ENCODE measurements at places on chromosomes 5 and 9.

DNA sequence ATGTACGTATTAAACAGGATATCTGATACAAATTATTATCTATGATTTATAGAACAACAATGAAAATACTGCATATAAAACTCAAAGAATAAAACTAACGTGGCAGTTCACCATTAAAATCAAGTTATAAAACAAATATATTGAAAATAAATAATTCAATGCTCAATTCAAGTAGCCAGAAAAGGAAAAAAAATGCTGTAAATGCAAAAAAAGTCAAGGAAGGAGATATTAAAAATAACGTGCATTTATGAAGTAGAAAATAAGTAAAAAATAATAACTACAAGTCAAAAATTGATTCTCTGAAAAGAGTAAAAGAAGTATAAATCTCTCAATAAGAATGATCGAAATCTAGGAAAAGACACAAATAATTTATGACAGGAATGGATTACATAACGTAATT, 460.5 kb upstream of the CD180 start:
- no peak for DNase-seq

DNA sequence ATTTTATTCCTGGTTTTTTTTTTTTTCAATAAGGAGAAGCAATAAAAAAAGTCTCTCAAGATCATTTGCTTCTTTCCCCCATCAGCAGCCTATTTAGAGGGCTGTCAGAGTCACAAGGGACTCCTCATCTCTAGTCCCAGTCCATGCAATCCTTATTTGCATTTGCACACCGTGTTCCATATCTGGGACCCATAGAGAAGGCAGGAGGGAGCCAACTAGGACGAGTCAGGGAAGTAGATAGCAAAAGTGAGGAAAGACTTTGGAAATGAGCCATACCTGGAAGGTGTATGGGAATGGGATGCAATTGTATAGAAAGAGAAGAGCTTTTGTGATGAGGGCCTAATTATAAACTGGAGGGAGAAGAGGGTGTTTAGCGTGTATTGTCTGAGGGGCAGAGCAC, 160.0 kb downstream of the PIK3R1 start:
- no peak for DNase-seq

- DNase-seq: no peak
Measured at GRCh38 chr5:52734557-52734956, 53.2 kb upstream of the ITGA1 start.

DNA sequence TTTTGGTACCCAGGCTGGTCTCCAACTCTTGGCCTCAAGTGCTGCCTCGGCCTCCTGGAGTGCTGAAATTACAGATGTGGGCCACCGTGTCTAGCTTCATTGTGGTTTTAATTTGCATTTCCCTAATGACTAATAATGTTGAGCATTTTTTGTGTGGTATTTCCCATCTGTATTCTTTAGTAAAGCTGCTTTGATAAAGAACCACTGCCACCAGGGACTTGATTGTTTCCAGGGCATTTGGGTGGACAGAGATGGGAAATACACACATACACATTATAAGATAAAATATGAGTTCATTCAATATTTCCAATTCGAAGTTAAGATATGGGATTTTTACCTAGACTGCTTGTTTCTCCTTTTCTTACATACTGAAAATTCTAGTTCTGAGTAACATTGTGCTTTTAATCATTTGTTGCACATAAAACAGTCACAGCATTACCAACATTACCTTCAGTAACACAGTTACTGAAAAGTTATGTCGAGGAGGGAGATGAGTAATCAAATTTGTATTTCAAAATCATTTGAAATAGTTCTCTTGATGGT, 28.9 kb downstream of the HABP4 start:
- no peak for DNase-seq
